Progenitor cell of endocrine pancreas (in vitro differentiated cells): ENCODE measurements at places on chromosomes 16 and 17. TPM values are rescaled to one million over a fixed set of nuclear protein-coding genes. Genes with fewer than 3 reads are reported as not detected.

- no peak for DNase-seq
- peaks cover 83% of the 10 kb centered on the region for H3K27me3 ChIP-seq
- no peaks in the 10 kb centered on the region for H3K36me3 ChIP-seq
- H3K4me1 ChIP-seq: peaks cover 6% of the 10 kb centered on the region
- H3K4me3 ChIP-seq: no peak overlapping the region
- no peak overlapping the region for H3K27ac ChIP-seq
Observed at GRCh38 chr17:49494399-49494985, 601 bp upstream of the NGFR start.

DNA sequence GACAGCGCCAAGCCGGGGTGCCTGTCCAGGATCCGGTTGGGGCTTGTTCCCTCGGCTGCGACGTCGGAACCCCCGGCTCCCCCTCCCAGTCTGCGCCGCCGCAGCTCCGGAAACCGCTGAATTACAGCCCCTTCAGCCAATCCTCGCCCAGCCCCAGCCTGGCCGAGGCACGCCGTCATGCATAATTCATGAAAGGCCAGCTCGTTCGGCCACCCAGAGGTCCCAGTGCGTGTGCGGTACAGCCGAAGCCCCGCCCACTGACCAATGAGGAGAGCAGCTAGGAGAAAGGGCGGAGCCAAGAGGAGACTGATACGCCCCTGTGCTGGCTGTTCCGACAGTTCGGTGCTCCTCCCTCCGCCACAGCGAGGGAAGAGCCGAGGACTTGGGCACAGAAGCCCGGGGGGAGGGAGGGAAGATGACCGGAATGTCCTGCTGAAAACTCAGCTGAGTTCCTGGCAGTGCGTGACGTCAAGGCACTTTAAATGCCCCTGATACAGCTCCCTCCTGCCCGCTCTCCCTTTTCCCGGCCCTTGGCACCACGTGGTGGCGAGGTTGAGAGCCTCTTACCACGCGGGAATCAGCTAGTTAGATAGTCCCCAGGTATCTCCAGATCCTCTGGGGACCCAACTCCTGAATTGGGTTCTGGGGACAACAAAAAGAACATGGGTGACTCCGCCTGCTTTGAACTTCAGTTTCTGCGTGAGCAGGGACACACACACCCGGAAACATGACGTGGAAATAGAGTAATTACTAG lies at the start of gene STAT3:
TSS of gene STAT3 (minus strand) at position 62 of the 754 bp plus-strand sequence. CDS start 39,926 bp downstream, outside the sequence.
- peaks cover 6% of the 10 kb centered on the region for H3K27me3 ChIP-seq
- peak within 1 kb of the TSS; percentile 93 for H3K4me3 ChIP-seq
- no peaks in the 10 kb centered on the region for H3K36me3 ChIP-seq
- peaks cover 25% of the 10 kb centered on the region for H3K4me1 ChIP-seq

ASPSCR1 gene
- 55.5 and 55.7 TPM in 2 replicates for total RNA-seq

TMC8 gene
- total RNA-seq: 0.12 and 0.58 TPM in 2 replicates

CRLF3 gene
- total RNA-seq: 11.3 and 13.5 TPM in 2 replicates

CDH3 gene
- total RNA-seq: 107 and 110 TPM in 2 replicates

RAB34 gene
- total RNA-seq: 147 and 150 TPM in 2 replicates
